ENCODE measurements at places on chromosomes 11 and 22.

- DNase-seq: no peak
Observed at GRCh38 chr11:65944191-65944590, 1.1 kb upstream of the TSGA10IP start.

GRCh38 chr11:127492029-127492428 lies 491.5 kb upstream of the KIRREL3 start:
- DNase-seq: no peak

DNA sequence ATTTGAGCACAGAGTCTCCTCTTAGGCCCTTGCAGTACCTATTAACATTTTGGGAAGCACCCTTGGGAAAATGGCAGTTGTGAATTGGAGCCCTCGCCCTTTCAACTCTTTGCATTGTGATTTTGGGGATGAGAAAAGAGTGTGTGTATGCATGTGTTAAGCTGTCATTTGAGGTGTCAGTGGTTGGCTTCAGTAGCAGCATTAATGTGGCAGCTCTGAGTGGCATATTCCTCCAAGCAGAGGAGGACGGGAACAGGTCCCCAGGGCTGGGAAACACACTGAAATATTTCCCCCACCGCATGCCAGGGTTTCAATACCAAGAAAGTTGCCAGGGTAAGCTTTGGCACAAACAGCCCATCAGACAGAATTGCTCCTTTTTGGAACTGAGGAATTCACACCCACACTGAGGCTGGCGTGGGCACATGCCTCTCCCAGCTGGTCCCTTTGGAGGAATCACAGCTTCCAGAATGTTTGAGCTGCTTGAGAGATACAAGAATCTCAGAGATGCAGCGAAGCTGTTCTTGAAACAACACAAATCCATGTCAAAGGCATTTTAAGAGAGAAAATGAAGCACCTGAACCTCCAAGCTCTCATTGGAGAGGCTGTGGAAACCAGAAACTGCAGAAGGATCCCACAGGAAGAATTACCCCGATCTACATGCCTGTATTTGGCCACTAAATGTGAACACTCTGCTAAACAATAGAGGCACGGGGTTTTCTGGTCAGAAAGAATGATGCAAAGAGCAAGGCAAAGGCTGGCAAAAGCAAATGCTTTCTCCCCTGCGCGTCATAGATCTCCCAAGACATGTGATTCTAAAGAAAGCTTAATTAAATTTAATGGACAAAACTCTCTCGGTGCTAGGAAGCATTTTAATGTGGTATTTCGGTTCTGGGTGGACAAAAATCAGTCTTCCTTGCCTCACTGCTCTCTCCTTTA lies 67.2 kb upstream of the RCN1 start:
- DNase-seq: no peak

DNA sequence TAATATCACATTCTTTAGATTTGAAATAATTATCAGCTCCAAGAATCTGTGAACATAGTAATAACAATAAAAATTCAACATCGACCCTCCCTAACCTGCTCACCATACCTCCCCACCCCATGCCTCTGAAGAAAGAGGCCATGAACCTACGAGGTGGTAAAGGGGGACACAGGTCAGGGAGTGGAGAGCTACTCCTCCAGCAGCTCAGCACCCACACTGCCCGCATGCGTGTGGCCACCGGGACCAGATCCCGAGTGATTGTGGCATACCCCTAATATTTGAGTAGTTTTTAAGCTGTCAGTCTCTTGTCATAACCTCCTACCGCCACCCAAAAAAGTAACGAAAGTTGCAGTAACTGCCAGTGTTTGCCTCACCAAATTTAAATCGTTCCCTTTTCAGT lies 16.8 kb upstream of the ADSL start:
- DNase-seq: no peak

DNA sequence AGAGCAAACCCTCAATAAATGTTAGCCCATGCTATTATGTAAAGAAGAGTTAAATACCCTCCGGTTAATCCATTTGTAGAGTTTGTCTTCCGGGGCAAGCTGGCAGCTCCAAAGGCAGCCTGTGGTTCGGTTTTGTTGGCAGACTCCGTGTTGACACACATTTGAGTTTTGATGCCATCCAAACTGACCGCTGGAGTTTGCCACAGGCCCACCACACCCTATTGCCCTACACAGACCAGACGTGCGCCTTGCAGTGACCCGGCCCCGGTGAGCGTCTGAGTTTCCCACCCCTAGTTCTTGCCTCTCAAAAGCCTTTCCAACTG lies 25.1 kb downstream of the ELFN2 start:
- DNase-seq: no peak

DNA sequence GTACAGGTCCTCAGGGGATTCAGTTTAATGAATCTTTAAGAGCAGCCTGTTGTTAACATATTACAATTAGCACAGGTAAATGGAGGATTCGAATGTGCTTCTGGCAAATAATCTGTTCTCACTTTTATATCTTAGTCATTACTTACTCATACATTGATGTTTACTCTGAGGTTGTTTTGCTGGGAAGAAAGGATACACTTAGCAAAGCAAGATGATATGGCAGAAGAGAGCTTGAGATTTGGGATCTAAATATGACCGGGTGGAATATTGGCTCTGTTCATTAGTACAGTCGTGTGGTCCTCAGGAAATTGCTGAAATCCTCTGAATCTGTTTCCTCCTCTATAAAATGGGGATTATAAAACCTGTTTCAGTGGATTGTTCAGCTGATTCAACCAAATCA lies 59.7 kb downstream of the SPON1 start:
- DNase-seq: no peak
